ENCODE measurements at places on chromosomes 6 and 20.
A peak's percentile ranks its signal among the peaks of the same experiment; 100 is the strongest.

- peak; percentile 66 for DNase-seq
Measured at GRCh38 chr20:22341508-22341907, 242.9 kb downstream of the FOXA2 start.

- DNase-seq: no peak
Measured at GRCh38 chr6:42958125-42958524, 2.4 kb upstream of the GNMT start.

DNA sequence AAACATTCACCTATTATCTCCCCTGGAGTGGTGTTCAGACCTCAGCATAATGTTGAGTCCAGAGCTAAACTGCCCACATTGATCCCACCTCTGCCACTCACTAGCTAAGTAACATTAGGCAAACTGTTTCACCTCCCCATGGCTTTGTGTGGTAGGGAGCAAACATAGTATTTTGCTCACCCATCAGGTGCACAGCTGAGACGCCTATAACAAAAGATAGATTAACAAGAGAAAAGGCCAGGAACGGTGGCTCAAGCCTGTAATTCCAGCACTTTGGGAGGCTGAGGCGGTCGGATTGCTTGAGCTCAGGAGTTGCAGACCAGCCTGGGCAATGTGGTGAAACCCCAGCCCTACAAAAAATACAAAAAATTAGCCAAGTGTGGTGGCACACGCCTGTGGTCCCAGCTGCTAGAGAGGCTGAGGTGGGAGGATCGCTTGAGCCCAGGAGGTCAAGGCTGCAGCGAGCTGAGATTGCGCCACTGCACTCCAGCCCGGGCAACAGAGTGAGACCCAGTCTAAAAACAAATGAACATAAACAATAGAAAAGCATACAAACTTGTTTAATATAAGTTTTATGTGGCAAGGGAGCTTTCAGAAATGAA, 91.6 kb downstream of the MAP3K7 start:
- no peak for DNase-seq

DNA sequence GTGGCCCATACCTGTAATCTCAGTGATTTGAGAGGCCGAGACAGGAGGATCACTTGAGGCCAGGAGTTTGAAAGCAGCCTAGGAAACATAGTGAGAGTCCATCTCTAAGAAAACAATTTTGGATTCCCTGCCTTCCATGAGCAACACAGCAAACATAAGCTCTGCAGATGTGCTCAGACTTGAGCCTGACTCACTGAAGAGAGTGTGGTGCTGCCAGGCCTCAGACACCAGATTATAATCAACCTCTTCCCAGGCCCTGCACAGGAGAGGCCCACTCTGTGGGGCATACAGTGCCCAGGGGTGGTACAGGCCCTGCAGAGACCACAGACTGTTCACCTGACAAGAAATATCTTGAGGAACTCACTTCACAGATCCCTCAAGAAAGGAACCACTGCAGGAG, 19.9 kb downstream of the HLA-DPB1 start:
- DNase-seq: no peak

DNA sequence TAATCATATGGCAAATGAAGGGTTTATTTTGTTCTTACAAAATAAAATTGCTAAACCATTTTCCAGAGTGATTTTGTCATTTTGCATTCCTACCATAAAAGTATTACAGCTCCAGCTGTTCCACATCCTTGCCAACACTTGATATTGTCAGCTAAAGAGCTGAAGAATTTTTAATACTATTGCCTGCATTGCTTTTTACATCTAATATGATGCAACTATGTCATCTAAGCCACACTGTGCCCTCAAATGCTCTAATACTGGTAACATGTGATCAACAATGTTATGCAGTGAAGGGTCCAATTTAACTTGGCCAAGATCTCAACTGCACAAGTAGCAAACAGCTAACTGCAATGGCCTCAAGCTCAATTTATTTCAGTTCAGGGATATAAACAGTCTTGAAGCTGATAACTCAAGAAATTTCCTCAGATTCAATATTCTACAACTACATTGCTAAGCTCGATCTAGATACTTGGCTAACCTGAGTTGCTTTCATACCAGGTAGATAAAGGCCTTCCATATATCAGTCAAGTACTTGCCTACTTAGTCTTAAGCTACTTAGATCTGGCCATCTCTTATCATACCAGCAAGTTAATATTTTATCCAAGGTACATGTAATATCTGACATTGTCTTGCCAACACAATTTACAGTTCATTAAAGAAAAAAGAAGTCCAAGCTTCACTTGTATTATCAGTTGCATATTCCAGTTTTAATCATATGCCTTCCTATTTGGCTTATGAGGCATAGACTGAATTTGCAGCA, 17.0 kb downstream of the AKIRIN2 start:
- no peak for DNase-seq

DNA sequence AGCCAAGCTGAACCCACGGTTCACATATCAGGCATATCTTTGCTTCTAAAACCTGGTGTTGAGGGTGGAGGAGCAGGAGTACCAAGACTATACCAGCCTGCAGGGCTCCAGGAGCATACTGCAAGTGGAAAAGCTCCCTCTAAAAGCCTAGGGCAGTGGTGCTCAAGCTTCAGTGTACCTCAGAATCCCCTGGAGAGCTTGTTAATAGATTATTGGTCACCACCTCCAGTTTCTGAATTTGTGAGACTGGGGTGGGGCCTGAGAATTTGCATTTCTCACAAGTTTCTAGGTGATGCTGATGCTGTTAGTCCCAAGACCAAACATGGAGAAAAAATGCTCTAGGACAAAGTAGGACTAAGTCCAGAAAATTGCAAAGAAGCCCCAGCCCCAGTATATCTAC, 65.4 kb downstream of the FILIP1 start:
- no peak for DNase-seq

DNA sequence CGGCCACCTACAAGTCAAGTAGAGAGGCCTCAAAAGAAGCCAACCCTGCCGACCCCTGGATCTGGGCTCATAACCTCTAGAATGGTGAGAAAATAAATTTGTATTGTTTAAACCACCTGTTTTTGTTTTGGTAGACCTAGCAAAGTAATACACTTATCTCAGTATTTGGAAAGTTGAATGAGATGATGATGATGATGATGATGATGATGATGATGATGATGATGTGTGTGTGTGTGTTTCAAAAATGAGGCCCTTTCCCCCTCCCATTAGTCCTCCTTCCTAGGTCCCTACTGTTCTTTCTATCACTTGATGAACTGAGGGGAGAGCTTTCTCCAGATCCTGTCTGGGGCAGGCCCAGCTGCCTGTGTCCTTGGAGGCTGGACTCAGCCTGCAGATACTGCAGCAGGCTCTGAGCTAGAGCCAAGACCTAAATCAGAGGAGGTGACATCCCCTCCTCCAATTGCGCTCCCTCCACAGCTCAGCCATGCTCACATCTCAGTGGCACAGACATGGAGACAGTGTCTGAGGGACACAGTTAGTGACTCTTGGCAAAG, 120.1 kb downstream of the LRFN2 start:
- DNase-seq: no peak

- no peak for DNase-seq
Measured at GRCh38 chr6:136547336-136547735, 2.9 kb downstream of the MAP7 start.
